ENCODE measurements at places on chromosomes 4 and X. TPM values are rescaled to one million over a fixed set of nuclear protein-coding genes. Genes with fewer than 3 reads are reported as not detected.
A peak's percentile ranks its signal among the peaks of the same experiment; 100 is the strongest.

The CTAG1B gene
- not detected for total RNA-seq

GRCh38 chr4:72919937-72920336 lies 149.6 kb downstream of the COX18 start:
- DNase-seq: no peak
- H3K36me3 ChIP-seq: no peaks in the 10 kb centered on the region
- H3K4me3 ChIP-seq: no peak overlapping the region
- no peaks in the 10 kb centered on the region for H3K4me1 ChIP-seq

The GYG2 gene
- 44.0 TPM for total RNA-seq

The EXOC1L gene
- not detected for total RNA-seq

The NKAP gene
- total RNA-seq: 7.2 TPM

The RAB33B gene
- total RNA-seq: 8.8 TPM

The GABRQ gene
- 0.07 TPM for total RNA-seq

The GPR34 gene
- not detected for total RNA-seq

The SYP gene
- total RNA-seq: 23.3 TPM

The ODAPH gene
- not detected for total RNA-seq

The KLB gene
- total RNA-seq: 2.2 TPM

The CT45A2 gene
- not detected for total RNA-seq

GRCh38 chr4:165873298-165874071 lies 448 bp downstream of the TLL1 start:
- H3K27me3 ChIP-seq: no peaks in the 10 kb centered on the region
- no peaks in the 10 kb centered on the region for H3K36me3 ChIP-seq
- peaks cover 7% of the 10 kb centered on the region for H3K4me1 ChIP-seq
- DNase-seq: no peak

- no peaks in the 10 kb centered on the region for H3K4me1 ChIP-seq
- no peaks in the 10 kb centered on the region for H3K36me3 ChIP-seq
- no peak overlapping the region for H3K27ac ChIP-seq
- peak; percentile 48 for DNase-seq
Observed at GRCh38 chr4:152936446-152937335, 568 bp downstream of the FHDC1 start.

The NR3C2 gene
- 0.12 TPM for total RNA-seq

The RGN gene
- 32.9 TPM for total RNA-seq

DNA sequence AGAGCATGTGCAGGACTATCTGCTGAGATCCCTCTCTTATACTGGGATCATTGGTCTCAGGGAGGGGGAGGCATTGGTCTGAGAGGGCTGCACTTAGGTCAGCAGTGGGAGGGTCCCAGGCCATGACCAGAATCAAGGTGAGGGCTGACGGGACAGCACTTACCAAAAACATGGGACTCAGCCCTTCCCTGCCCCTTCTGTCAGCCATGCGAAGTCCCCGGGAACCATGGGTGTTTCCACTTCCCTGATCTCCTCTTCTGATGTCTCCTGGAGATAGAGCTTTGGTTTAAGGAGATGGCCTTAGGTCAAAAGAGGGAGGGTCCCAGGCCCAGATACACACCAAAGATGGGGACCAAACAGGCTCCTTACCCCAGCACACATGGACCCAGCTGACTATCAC lies 12.9 kb upstream of the HSFX1 start:
- no peaks in the 10 kb centered on the region for H3K27me3 ChIP-seq
- no peak overlapping the region for H3K4me3 ChIP-seq
- no peak overlapping the region for H3K27ac ChIP-seq
- DNase-seq: no peak
- H3K4me1 ChIP-seq: no peaks in the 10 kb centered on the region

DNA sequence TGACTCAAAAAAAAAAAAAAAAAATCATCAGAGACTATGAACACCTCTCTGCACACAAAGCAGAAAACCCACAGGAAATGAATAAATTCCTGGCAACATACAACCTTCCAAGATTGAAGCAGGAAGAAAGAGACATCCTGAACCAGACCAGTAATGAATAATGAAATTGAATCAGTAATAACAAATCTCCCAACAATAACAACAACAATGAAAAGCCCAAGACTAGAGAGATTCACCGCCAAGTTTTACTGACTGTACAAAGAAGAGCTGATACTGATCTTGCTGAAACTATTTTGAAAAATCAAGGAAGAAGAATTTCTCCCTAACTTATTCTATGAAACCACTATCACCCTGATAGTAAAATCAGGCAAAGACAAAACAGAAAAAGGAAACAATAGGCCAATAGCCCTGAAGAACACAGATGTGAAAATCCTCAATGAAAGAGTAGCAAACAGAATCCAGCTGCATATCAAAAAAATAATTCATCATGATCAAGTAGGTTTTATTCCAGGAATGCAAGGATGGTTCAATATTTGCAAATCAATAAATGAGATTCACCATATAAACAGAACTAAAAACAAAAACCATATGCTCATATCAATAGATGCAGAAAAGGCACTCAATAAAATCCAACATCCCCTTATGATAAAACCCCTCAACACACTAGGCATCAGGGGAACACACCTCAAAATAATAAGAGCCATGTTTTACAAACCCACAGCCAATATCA lies 31.0 kb upstream of the PLK4 start:
- H3K4me1 ChIP-seq: no peaks in the 10 kb centered on the region
- H3K27me3 ChIP-seq: no peaks in the 10 kb centered on the region
- H3K27ac ChIP-seq: no peak overlapping the region
- DNase-seq: no peak

DNA sequence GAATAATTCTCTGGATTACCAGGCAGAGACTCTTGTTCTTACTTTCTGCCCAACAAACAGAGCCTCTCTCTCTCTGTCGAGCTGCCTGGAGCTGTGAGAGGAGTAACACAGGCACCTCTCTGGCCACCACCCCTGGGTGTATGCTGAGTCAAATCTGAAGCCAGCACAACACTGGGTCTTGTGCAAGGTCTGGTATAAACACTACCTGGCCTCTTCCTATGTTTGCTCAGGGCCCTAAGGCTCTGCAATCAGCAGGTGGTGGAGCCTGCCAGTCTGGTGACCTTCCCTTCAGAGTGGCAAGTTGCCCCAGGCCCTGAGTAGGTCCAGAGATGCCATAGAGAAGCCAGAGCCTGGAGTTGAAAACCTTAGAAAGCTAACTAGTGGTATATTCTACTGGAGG lies 139.9 kb downstream of the CPXCR1 start:
- H3K36me3 ChIP-seq: no peaks in the 10 kb centered on the region
- no peak overlapping the region for H3K27ac ChIP-seq
- no peak for DNase-seq
- no peaks in the 10 kb centered on the region for H3K27me3 ChIP-seq

The IL13RA1 gene
- total RNA-seq: 33.4 TPM

DNA sequence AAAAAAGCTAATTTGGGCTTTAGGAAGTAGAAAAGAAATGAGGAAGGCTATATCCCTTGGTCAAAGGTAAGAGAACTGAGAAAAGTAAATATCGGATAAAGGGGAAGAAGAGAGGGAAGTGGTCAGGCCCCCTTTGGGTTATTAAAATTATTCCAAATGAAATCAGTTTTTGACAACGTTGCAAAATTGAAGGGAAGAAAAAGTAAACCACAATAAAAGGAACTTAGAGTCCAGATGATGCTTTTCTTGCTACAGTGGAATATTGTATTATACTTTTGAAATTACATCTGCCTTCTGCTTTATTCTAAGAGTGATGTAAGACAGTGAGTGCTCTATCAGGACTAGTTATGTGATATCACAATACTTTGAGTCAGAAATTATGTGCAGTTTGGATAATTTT lies 59.4 kb upstream of the RBPJ start:
- no peak for DNase-seq
- H3K27me3 ChIP-seq: no peaks in the 10 kb centered on the region
- H3K36me3 ChIP-seq: no peaks in the 10 kb centered on the region
- no peaks in the 10 kb centered on the region for H3K4me1 ChIP-seq

DNA sequence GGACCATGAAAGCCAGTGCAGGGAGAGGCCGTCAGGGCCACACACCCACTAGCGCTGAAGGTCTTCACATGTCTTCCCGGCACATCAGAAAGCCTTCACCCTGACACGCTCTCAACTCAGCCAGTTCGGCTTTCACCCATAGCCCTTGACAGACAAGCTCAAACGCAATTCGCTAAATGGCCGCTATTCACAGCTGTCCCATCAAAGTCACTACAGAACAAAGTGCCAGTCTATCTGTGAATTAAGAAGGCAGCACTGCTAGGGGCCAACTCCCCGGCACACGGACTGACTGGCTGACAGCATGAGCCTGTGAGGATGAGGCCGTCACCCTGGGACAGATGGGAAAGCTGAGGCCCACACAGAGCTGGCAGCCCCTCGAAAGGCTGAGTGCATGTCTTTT lies 45.7 kb downstream of the ACOX3 start:
- H3K4me3 ChIP-seq: no peak overlapping the region
- no peaks in the 10 kb centered on the region for H3K27me3 ChIP-seq
- H3K4me1 ChIP-seq: no peaks in the 10 kb centered on the region
- no peak overlapping the region for H3K27ac ChIP-seq

The NAP1L3 gene
- not detected for total RNA-seq

DNA sequence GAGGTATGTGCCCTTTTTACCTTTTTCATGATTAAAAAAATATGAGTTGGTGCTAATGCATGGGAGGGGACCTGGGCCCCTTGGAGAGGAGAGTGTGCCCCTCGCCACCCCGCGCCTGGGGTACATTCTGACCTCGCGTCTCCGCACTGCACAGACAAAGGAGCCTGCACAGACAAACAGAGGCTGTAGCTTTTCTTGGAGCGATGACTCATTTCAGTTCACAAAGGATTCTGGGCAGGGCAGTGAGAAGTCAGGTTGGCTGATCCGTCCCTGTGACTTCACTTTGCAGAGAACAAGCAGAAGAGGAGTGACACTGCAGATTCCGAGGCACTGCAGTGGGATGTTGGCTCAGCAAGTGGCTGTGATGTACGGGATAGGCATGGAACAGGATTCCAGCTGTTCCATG lies 82.9 kb downstream of the STOX2 start:
- no peaks in the 10 kb centered on the region for H3K4me1 ChIP-seq
- H3K4me3 ChIP-seq: peak overlapping the region; percentile 26
- H3K27me3 ChIP-seq: no peaks in the 10 kb centered on the region
- peak; percentile 74 for DNase-seq

DNA sequence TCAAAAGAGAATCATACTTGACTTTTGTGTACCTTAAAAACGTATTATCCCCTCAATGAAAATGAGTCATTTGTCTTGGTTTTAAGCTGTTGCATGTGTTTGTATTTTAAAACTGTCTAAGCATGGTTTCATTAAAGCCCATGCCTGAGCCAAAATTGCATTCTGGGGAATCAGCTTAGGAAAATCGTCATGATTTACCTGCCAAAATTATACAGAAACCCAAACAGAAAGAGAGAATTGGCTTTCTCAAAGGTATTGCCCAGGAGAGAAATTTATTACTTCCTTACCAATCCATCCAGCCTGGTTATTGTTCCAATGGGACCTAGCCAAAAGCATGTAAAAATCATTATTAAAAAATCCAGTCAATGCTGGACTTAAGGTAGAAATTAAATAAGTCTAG lies 37.6 kb downstream of the GPR174 start:
- no peaks in the 10 kb centered on the region for H3K4me1 ChIP-seq
- H3K4me3 ChIP-seq: no peak overlapping the region
- H3K36me3 ChIP-seq: no peaks in the 10 kb centered on the region
- no peaks in the 10 kb centered on the region for H3K27me3 ChIP-seq
- no peak overlapping the region for H3K27ac ChIP-seq

GRCh38 chr4:176967586-176967985 lies 174.9 kb upstream of the VEGFC start:
- H3K27me3 ChIP-seq: no peaks in the 10 kb centered on the region
- no peak overlapping the region for H3K4me3 ChIP-seq
- no peaks in the 10 kb centered on the region for H3K4me1 ChIP-seq
- no peak for DNase-seq

- H3K4me3 ChIP-seq: peak overlapping the region; percentile 42
- no peaks in the 10 kb centered on the region for H3K36me3 ChIP-seq
- no peak overlapping the region for H3K27ac ChIP-seq
Observed at GRCh38 chr4:56530269-56531148, 24.9 kb downstream of the ARL9 start.

- no peak for DNase-seq
- H3K27me3 ChIP-seq: no peaks in the 10 kb centered on the region
- H3K27ac ChIP-seq: no peak overlapping the region
Observed at GRCh38 chr4:110705440-110705782, 82.5 kb upstream of the PITX2 start.

DNA sequence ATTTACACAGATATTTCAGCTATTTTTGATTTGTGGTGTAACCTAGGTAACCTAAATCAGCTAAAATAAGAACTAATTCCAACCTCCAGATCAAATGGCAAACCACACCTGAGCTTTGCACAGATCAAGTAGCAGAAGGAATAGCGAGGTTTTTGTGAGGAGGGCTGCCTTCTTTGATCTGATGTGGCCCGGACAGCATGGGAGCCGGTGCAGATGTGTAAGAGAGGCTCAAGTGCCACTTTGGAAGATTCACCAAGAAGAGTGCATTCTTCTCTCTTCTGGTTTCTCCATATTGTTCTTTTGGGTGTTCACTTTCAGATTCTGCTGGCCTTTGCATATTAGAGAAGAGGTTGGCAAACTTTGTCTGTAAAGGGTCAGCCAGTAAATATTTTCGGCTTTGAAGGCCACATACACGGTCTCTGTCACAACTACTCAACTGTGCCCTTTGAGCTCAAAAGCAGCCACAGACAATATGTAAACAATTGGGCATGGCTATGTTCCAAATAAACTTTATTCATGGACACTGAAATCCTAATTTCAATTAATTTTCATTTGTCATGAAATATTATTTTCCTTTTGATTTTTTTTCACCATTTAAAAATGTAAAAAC lies 78.9 kb upstream of the FAM9C start:
- no peaks in the 10 kb centered on the region for H3K36me3 ChIP-seq
- H3K27me3 ChIP-seq: no peaks in the 10 kb centered on the region
- no peaks in the 10 kb centered on the region for H3K4me1 ChIP-seq
- no peak overlapping the region for H3K4me3 ChIP-seq
- no peak overlapping the region for H3K27ac ChIP-seq

GRCh38 chr4:83112231-83112630 lies 2.3 kb downstream of the PLAC8 start:
- no peaks in the 10 kb centered on the region for H3K27me3 ChIP-seq
- no peak overlapping the region for H3K4me3 ChIP-seq
- H3K27ac ChIP-seq: no peak overlapping the region
- no peaks in the 10 kb centered on the region for H3K36me3 ChIP-seq

DNA sequence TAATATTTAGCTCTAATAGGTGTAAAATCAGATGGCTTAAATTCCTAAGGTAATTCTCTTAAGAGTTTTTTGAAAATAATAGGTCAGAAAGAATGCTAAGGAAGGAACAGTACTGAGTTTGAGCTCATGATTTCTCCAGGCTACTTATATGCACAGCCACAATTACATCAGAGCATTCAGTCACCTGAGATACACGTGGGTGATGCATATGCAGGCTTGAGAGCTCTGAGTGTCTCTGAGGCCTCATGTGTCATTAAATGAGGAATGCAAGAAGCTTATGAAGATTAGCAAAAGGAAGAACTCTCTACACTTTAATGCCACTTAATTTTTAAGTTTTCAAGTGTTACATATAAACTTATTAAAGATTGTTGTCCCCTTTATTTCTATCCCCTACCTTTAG lies 124.0 kb upstream of the STIM2 start:
- no peak overlapping the region for H3K27ac ChIP-seq
- DNase-seq: no peak
- no peak overlapping the region for H3K4me3 ChIP-seq
